ENCODE measurements at places on chromosomes 7 and 10.

DNA sequence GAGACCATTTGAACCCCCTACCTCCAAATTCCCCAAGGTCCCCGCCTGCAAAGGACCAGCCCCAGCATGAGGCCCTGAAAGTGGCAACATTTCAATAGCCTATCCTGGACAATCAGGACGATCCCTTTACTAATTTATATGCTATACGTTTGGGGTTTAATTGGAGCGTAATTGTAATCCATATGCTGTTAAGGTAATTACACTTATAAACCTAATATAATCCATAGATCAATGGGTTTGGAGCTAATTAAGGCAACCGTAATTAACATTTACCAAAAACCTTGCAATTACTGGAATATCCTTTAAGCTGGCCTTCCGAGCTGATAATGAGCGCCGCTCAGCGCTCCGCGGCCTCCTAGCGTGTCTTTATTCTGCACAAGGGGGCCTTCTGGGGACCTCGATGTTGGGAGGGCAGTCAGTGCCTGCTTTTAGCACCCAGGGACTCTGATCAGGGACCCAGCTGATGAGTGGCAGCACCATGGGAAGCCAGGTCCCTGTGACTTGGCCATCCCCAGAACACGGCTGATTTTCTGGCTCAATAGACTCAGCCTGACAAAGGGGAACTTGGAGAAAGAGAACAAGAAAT lies 91.2 kb downstream of the LHPP start:
- no peak for DNase-seq

GRCh38 chr10:79241629-79241989 lies 105.7 kb upstream of the PPIF start:
- DNase-seq = no peak

DNA sequence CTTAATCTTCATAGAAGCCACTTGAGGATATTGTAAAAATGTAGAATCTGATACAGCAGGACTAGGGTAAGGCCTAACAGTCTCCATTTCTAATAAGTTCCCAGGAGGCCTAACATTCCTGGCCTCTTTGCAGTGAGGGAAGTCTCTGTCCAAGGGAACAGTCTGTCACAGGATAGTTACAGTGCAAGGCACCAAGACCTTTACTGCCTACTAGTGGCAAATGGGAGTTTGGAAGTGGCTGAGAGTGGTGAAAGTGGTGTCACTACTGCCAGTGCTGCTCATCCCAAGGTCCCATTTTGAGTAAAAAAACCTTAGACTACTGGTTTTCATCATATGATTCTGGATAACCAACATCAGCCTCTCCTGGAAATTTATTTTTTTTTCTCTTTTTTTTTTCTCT lies 619.5 kb upstream of the SEMA3D start:
- DNase-seq = no peak

DNA sequence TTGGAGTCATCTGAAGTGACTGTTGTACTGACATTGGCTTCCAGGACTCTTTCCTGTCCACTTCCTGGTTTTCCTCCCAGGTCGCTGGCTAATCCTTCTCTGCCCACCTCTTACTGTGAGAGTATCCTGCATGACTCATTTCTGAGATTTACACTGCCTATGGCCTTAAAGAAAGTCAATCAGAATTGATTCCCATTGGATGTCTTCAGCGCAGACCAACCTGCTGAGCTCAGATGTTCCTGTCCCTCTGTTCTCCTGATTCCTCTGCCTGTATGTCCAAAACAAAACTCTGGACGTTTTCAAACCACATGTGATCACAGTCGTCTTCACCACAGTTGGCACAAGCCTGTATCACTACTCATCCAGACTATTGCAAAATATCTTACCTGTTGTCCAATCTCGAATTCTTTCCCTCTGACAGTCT lies 262.1 kb downstream of the CREB5 start:
- DNase-seq = no peak

GRCh38 chr7:19920166-19920565 lies 146.7 kb upstream of the TMEM196 start:
- DNase-seq = no peak

- DNase-seq = no peak
These were observed 9.7 kb downstream of the IFIT3 start for GRCh38 chr10:89337484-89337883.

- DNase-seq = no peak
These were observed 60.8 kb downstream of the CHN2 start for GRCh38 chr7:29255199-29255878.

- DNase-seq = no peak
These were observed 852.9 kb downstream of the SORCS1 start for GRCh38 chr10:106311590-106311989.
